Mesothelial cell of epicardium (in vitro differentiated cells): ENCODE measurements at places on chromosomes 4 and X.

- no peak for DNase-seq
Observed at GRCh38 chrX:1545776-1546408, 8.9 kb upstream of the P2RY8 start.

DNA sequence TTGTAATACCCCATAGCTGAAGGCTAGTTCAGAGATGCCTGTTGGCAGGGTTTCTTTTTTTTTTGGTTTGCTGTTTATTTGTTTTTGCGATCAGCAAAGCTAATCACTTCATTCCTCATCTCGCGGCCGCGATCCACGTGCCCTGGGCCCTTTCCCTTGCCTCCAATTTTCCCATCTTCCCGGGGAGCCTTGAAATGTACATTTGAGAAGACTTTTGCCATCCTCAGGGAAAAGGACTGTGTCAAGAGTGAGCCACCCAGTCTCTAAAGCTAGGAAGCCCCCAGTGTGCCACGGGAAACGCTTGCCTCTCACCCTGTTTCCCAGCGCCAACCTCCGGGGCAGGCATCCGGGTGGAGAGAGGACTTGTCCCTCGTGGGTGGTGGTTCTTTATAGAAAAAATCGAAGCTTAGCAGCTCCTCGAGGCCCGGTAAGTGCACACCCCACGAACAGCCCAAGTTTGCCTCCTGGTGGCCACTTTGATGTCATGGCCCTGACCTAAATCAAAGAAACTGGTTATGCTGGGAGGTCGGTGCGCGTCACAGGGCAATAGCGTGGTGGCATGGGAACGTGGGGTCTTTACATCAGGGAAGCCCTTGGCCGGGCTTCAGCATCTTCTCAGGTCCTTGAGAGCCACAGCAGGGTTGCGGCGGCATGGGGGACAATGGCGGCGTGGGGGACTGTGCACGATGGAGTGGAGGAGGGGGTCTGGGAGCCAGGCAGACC is 42.0 kb downstream of the MAP7D3 start:
- DNase-seq, result no peak

DNA sequence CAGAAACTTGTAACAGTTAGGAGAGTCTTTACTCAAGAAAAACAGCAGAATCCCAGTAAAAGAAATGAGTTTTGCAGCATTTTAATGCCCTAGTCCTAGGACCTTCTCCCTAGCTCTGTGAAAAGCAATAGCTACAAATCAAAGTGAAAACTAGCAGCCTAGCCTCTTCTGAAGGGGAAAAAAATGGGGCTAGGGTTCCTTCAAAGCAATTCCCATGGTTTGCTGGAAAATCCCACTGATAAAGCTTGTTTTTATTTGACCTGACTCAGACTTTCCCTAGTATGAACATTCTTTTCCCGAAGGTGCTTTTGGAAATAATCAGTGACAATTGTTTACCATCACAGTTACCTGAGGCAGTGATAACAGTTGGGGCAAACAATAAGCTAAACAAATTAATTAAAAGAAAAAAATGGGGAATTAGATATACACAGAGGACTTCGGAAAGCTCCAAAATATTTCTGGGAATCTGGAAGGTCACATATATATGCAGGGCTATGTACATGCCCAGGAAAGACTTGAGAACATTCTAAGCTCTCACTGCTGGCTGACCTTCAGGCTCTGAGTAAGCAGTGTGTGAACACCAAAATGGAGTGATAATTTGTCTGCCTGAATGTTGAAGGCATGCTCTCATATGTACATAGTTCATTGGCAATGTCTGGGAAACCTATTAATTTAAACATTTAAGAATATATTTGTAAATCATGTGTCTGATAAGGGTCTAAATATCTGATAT is 285.9 kb downstream of the KCTD8 start:
- DNase-seq, result no peak

GRCh38 chr4:8250227-8250626 is 19.3 kb upstream of the HTRA3 start:
- DNase-seq, result no peak

GRCh38 chrX:13078739-13079444 is 34.5 kb upstream of the FAM9C start:
- DNase-seq, result no peak

DNA sequence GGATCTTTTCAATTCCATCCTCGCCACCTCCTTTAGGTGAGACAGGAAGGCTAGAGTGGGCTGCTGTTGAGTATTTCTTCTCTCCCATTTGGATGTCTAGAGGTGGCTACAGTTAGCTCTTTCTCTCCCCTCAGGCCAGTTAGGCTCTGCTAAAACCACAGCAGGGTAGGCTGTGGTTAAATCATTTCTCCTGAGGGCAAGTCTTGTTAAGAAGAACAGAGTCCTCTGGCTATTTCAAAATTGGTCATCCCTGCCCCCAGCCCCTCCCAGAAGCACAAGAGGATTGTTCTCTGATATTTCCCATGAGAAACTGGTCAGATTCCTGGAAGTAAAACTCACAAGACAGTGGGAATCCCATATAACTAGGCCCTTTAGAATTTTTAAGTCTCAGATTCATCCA is 1359.5 kb downstream of the TECRL start:
- no peak for DNase-seq

DNA sequence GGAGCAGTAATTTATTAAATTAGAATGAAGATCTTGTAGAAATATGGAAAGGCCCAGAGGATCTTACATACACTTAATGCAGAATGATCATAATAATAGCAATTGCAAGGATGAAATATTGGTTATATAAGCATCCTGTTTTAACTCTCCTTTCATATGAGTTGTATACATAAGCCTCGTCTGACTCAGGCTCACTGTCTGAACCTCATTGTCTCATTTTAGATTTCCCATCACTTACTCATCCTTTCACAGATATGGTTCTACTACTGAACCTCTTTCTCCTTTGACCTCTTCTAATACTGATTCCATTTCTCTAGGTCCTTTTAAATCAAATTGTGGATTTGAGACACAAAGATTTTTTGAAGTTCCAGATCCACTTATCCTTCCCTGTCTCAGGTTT is 277.3 kb upstream of the TRPC5 start:
- DNase-seq, result no peak

- no peak for DNase-seq
Observed at GRCh38 chr4:24032371-24032989, 142.6 kb upstream of the PPARGC1A start.

DNA sequence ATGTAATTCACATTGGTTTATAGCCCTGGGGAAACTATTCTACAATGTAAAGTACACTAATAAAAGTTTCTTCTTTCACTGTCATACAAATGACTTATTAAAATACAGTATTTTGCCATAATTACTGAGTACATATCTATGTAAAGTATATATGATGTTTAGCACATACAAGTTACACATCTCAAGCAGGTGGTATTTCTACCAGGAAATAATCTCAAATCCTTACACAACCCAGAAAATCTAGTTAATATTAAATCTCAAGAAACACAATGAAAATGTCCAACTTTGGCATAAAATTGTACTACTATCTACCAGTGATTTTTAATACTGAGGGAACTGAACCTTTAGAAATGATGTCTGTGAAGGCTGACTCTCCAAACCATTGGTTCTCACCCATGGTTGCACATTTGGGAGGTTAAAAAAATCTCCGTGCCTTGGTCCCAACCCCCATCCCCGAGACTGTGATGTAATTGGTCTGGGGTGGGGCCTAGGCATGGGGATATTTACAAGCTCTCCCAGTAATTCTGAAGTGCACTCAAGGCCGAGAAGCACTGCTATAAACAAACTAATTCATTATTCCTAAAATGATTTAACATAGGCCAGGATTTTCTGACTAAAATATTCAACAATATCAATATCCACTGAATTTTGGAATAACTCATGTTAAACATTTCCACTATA is 27.6 kb downstream of the MAP3K15 start:
- no peak for DNase-seq

DNA sequence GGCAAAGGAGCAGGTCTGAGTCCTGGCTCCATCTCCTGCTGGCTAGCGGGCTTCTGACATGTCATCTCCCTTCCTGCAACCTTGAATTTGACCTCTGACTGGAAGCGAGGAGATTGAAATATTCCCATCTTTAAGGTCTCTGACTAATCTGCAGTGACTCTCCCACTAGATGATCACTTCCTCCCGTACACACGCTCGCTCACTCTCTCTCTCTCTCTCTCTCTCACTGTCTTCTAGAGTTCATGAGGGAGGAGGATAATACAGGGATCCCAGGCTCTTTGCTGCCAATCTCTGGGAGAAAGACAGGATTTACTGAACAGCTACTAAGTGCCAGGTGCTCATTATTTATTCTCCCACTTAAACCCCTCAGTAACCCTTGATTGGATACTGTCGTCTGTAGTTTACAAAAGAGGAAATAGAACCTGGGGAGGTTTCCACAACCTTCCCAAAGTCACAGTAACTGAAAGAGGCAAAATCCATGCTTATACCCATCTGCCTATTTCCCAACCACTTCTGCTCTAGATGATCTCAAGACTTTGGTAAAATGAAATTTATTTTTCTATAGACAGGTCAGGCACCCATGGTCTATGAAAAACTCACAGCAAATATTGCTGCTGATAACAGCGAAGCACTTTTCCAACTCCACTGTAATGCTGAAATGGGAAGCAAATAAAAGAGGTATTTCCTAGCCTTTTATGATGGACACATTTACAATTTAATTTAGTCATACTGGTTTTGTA is 193.5 kb upstream of the C1QTNF7 start:
- DNase-seq, result no peak

- DNase-seq, result no peak
Observed at GRCh38 chrX:134571796-134572195, 86.5 kb downstream of the PLAC1 start.

DNA sequence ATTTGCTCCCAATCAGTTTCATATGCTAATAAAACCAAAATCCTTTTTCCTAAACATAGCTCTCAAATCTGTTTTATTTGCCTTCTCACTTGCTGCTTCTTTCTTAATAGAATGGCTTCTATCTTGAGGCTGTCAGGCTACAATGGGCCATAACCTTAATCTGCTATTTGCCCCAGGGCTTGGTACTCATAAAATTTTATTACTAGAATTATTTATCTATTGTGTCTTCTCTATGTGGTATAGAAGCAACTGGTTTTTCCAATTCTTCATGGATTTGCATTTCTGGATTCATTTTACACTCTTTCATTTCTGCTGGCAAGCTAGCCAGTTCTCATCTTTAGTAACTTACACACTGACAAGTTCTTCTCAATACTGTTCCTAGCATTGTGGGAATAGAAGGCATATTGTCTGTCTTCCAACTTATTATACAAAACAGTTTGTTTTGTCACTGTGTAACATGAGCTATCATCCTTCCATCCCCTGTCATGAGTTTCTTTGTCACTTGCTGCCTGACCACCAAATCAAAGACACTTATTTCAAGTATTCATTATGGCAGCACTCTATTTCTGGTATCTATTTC is 96.6 kb upstream of the KCNIP4 start:
- DNase-seq, result no peak

- DNase-seq, result no peak
Observed at GRCh38 chrX:154827194-154828015, 7.1 kb downstream of the SMIM9 start.

GRCh38 chr4:102533904-102534303 is 32.7 kb downstream of the NFKB1 start:
- no peak for DNase-seq

- no peak for DNase-seq
Observed at GRCh38 chr4:185587427-185588161, 52.3 kb upstream of the PDLIM3 start.

DNA sequence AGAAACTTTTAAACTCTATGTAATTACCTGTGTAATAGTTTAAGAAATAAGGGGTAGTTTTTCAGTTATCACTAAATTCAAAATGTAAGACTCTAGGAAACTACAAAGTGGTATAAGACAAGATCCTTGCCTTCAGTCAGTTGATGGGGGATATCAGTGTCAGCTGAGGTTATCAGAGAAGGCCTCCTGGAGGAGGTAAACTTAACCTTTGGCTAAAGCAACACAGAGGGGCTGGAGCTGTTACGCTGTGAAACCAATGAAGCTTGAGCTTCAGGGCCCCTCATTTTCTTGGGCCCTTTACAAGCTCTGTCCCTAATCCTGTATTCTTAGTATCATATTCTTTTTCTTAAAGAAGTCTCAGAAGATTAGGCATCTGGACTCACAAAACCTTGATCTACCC is 35.9 kb downstream of the FAM13A start:
- no peak for DNase-seq

DNA sequence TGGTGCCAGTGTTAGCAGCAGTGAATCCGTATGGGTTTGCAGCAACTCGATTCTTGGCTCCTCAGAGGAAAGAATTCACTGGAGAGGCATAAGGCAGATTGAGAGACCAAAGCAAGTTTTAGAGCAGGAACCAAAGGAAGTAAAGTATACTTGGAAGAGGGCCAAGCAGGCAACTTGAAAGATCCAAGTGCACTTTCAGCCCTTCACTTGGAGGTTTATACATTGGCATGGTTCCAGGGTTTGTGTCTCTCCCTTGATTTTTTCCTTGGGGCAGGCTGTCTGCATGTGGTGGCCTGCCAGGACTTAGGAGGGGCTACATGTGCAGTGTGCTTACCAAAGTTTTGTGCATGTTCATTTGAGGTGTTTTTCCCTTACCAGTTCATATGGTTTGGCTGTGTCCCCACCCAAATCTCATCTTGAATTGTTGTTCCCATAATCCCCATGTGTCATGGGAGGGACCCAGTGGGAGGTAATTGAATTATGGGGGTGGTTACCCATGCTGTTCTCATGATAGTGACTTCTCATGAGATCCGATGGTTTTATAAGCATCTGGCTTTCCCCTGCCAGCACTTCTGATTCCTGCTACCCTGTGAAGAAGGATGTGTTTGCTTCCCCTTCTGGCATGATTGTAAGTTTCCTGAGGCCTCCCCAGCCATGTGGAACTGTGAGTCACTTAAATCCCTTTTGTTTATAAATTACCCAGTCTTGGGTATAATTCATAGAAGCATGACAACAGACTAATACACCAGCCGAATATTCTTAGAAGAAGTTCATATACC is 86.2 kb upstream of the TSPAN5 start:
- no peak for DNase-seq

GRCh38 chr4:87804871-87805270 is 5.5 kb downstream of the IBSP start:
- no peak for DNase-seq

DNA sequence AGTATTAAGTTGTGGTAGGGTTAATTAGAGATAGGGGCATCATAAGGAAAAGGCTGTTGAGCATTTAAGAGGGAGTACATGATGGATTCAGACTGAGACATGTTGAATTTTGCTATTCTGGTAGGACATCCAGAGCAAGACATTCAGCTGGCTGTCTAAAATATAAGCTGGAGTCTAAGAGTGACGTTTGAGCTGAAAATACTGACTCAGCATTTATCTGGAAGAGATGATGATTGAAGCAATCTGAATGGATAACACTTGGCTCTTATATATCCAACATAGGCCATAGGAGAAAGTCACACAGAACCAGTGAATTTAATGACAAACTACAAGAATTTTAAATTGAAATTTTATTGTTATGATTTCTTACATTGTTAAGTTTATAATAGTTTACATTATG is 114.3 kb downstream of the CENPC start:
- DNase-seq, result no peak

- no peak for DNase-seq
Observed at GRCh38 chr4:88971536-88971935, 85.4 kb downstream of the FAM13A start.
